ENCODE measurements at places on chromosomes 4 and X.

- peak; percentile 53 for DNase-seq
Observed at GRCh38 chr4:109078724-109079123, 223.7 kb downstream of the COL25A1 start.

DNA sequence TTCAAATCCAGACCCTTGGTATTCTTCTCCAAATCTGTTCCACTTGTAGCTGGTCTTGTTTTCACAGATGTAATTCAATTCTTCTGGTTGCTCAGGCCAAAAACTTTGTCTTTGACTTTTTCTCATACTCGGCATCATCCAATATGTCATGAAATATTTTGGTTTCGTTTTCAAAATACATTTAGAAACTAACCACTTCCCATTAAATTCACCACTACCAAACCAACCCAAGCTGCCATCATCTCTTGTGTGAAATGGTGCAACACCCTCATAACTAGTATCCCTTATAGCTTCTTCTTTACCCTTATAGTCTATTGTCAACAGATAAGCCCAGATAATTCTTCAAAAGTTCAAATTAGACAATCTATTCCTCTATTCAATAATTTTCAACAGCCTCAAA, 192.1 kb downstream of the PRR32 start:
- DNase-seq: no peak

GRCh38 chr4:139368998-139369397, 66.7 kb upstream of the NDUFC1 start:
- DNase-seq: no peak

DNA sequence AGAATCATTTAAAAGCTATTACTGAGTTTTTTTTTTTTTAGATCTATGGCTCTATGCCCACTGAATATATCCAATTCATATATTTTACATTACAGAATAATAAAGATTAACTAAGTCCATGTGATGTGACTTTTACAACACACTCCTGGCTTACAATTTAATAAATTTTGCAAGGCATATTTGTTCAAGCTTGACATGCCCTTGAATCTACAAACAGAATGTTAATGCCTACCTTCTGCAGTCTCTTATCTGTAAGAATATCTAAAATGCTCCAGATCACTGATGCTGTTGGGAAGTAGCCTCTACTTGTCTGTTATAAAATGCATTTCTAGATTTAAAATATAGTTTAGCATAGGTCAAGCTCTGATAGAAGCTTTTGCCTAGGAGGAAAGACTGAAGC, 100.7 kb upstream of the RASGEF1B start:
- no peak for DNase-seq

- DNase-seq: no peak
Observed at GRCh38 chr4:11014199-11014598, 329.6 kb upstream of the CLNK start.

- no peak for DNase-seq
Observed at GRCh38 chrX:137748827-137749226, 182.9 kb downstream of the ZIC3 start.

- DNase-seq: no peak
Observed at GRCh38 chr4:73006286-73006990, 63.1 kb downstream of the COX18 start.

DNA sequence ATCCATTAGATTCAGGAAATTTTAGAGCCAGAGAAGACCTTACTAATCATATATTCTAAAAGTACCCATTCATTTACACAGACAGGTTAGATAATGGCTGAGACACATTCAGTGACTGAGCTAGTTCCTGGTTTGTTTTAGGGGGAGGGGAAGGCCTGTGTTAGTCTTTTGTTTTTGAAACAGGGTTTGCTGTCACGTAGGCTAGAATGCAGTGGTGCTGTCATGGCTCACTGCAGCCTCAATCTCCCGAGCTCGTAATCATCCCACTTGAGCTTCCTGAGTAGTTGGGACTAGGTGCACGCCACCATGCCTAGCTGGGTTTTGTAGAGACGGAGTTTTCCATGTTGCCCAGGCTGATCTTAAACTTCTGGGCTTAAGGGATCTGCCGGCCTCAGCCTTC, 10.1 kb downstream of the RBPJ start:
- DNase-seq: no peak

- DNase-seq: peak; percentile 49
Observed at GRCh38 chr4:183589461-183590099, 69.4 kb downstream of the RWDD4 start.

DNA sequence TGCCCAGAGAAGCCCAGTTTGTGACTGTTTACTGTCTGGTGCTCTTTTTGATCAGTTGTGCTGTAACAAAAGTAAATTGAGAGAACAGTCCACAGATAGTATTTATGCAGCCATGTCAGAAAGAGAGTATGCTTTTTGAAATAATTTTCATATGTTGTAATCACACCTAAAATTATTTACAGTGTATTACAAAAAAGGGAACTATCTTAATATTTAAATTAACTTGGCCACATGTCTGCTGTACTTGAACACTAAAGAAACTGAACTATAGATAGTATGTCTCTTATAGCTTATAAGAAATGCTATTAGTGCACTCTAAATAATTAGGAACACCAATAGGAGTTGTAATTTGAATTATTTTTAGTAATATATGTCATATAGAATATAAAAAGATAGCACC, 30.2 kb downstream of the KIAA0232 start:
- no peak for DNase-seq

GRCh38 chr4:24632011-24632410, 47.7 kb upstream of the DHX15 start:
- no peak for DNase-seq

DNA sequence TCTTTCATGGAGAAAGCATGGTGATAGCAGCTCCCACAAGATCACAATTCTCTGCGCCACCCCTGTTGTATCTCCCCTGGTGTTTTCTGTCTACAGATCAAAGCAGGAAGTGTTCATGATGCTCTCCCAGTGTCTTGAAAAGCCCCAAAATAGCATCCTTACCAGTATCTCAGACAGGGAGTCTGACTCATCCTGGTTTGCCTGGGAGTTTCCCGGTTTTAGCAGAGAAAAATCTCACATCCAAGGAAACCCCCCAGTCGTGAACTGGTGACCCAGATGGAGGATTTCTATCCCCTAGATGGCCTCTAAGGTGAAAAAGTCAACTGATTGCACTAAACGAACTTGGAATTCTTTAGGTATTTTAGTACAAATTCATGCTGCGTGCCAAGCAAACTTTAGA, 64.3 kb upstream of the NR0B1 start:
- no peak for DNase-seq

DNA sequence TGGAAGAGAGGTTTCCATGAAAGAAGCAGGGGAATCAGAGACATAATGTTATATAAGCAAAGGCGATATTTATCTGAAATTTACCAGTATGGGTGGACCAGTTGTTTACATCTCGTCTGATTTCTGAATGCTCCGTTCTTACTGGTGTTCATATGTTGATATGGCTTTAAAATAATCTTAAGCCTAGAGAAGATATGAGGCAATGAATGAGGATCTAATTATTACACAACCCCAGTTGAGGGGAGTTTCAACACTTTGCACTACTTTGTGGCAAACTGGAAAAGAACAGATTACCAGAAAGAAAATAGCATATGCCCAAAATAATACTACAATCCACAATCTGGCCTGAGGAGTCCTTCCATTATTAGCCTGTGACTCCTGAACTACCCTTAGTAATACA, 263.3 kb upstream of the MAGEB2 start:
- peak; percentile 2 for DNase-seq

DNA sequence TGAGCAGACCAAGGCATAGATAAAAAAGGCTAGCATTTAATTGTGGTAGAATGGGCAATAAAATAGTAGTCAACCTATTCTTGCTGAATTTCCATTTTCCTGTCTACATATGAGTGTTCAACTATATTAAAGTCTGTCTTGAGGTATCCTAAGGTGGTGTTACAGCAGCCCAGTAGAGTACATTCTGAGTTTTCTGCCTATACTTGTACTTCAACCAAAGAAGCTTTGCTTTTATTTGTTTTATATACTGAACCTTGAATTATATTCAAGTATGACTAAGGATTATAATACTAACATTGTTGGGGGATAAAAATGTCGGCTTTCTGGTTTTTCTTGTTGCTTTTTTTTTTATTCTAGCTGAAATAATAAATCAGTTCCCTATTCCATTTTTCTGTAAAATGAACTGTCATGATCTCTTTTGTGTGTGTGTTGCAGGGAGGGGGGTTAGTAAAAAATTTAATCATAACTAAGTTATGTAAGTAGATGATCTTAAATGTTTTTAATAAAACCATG, 106.7 kb downstream of the PDLIM5 start:
- DNase-seq: no peak

- no peak for DNase-seq
Observed at GRCh38 chrX:57951666-57952319, 41.5 kb upstream of the ZXDA start.

DNA sequence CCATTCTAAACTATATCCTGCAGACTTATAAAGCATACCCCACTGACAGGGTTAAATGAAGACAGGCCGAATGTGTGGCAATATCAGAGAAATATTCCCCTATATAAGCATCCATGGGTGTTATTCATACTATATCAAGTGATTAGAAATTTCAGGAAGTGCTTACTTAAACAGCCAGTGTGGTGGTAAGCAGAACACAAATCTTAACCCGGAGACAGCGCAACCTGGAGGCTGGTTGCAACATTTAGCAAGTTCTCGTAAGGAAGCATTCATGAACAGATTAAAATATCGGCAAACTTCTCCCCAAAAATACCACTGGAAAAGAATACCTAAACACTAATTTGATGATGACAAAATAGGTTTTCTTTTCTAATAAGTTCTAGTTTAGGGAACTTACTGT, 261.2 kb downstream of the CBLL2 start:
- no peak for DNase-seq

- DNase-seq: peak; percentile 42
Observed at GRCh38 chr4:147096667-147097604, 151.3 kb upstream of the TTC29 start.

DNA sequence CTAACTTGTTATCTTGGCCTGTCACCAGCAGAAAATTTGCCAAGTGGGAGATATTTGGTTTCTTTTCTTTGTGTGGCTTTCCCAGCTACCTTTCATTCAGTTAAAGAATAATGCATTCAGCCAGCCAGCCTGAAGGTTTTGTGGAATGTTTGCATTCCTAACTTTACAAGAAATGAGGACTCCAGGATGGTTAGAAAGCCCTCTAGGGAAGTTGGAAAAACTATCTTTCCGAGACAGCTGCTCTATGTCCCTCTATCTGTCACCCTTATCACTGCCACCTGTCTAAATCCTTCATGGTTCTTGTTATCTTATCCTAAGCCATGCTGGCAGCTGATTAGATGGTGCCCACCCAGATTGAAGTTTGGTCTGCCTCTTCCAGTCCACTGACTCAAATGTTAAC, 384.2 kb downstream of the SH3BGRL start:
- DNase-seq: no peak

GRCh38 chr4:145891958-145892357, 46.7 kb downstream of the ZNF827 start:
- DNase-seq: no peak

DNA sequence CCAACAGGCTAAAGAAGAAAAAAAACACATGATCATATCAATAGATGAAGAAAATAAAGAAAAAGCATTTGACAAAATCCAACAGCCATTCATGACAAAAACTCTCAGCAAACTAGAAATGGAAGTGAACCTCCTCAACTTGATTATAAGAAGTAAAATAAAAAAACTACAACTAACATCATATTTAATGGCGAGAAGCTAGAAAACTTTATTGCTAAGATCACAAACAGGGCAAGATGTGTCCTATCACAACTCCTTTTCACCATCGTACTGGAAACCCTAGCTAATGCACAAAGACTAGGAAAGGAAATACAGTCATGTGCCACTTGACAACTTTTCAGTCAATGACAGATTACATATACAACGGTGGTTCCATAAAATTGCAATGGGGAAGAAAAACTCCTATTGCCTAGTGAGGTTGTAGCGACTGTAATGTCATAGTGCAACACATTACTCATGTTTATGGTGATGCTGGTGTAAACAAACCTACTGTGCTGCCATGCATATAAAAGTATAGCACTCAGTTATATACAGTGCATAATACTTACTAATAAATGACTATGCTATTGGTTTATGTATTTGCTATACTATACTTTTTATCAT, 12.1 kb upstream of the MANBA start:
- DNase-seq: no peak

DNA sequence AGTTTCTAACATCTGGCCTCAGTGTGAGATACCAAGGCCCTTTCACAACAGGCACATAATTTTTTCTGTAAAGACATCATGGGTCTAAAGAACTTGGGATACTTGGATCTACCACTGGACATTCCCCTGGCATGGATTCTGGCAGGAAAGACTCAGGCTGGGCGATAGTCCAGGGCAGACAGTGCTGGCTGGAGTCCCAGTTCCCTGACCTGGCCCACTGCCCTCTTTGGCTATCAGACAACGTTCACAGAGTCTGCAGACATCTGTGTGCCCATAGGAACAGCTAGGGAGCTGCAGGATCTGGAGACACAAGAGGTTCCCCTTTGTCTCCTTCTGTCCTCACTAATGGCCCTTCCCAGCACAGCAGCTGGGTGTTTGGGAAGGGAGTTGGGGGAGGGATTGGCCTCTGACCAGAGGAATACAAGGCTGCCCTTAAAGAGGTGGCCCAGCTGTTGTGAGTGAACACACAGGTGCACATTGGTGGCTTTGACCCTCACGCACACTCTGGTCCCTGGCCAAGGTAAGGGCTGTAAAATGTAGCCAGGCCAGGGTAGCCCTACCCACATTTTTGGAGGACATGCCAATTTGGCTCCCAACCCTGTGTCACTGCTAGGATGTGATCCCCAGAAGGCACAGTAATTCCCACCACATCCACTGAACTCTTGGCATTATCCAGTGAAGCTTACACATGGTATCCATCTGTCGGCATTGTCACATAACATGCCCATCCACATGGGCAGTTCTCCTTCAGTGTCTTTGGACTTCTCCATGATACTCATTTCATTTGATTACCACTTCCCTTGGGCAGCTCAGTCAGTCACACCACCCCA, 72.3 kb downstream of the SOX3 start:
- no peak for DNase-seq

GRCh38 chr4:125770814-125771398, 456.2 kb downstream of the FAT4 start:
- no peak for DNase-seq

GRCh38 chr4:137389911-137390520, 142.3 kb downstream of the PCDH18 start:
- no peak for DNase-seq

- no peak for DNase-seq
Observed at GRCh38 chrX:105837232-105837631, 14.9 kb downstream of the NRK start.

DNA sequence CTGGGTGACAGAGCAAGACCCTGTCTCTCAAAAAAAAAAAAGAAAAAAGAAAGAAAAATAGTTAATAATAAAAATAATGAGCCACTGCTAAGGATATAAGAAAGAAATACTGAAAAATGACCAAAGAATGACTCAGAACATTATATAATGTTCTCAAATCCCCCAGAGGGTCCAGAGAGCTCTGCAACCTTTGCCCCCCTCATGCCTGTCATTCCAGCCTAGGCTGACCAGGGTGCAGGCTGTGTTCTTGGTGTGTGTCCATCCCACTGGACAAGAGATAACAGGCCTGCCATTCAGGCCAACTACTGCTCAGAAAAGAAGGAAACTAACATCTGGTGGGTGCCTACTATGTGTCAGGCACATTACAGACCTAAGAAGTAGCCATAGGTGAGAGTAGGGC, 72.7 kb upstream of the EDNRA start:
- DNase-seq: no peak
